HCT116 (cell line): ENCODE measurements at places on chromosomes 1 and 21. TPM values are rescaled to one million over a fixed set of nuclear protein-coding genes. Genes with fewer than 3 reads are reported as not detected.

Gene STUM
- total RNA-seq, result not detected

Gene ANXA9
- total RNA-seq, result 2.7 TPM

Gene ABCG1
- 1.6 TPM for total RNA-seq

Gene ATP6V1G3
- total RNA-seq, result not detected

DNA sequence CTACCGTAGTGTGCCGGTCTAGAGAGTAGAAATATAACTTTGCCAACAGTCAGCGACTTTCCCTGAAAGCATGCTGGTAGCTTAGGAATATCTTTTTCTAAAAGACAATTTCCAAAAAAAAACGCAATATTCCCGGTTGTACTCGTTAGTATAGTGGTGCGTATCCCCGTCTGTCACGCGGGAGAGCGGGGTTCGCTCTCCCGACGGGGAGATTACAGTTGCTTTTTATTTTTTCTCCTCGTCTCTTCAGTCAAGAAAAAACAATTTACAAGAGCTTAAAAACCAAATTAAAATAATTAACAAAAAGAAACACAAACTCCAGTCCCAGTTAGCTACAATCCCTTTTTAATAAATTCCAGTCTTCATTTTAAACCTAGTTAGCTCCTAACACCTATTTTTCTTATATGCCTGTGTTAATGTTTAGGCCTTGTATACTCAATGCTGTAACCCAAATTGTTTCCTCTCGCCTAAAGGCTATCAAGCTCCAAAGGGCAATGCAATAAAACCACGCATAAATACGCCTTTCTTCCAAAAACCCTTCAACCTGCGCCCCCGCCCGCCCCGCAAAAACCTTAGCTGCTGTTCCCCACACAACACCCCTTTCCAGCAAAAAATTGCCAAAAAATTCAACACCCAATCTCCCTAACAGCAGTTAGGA, 7.8 kb downstream of the HSPA6 start:
- no peak for DNase-seq
- H3K36me3 ChIP-seq, result no peaks in the 10 kb centered on the region
- H3K4me3 ChIP-seq, result no peak overlapping the region
- H3K27me3 ChIP-seq, result no peaks in the 10 kb centered on the region

- no peaks in the 10 kb centered on the region for H3K36me3 ChIP-seq
- H3K27me3 ChIP-seq, result no peaks in the 10 kb centered on the region
- no peak overlapping the region for H3K27ac ChIP-seq
These were observed 99.3 kb downstream of the FMN2 start for GRCh38 chr1:240190881-240191401.

DNA sequence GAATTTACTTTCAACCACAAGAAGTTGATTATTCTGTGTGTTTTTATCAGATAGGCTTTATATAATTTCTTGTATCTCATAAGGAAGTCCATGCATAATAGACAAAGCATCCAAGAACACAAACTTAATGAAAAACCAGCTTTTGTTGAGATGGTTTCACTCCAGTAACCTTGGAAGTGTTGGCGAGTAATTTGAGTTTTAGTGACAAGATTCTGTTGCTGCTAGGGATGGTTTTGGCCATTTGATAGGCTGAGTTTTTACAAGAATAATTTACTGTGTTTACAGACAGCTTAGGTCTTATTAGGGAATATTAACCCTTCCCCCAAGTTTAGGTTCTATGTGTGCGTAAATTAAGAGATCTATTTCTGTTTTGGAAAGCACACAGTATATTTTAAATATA, 513.6 kb downstream of the USP25 start:
- H3K27me3 ChIP-seq, result no peaks in the 10 kb centered on the region
- H3K27ac ChIP-seq, result no peak overlapping the region
- no peak overlapping the region for H3K4me3 ChIP-seq
- H3K4me1 ChIP-seq, result no peaks in the 10 kb centered on the region
- no peaks in the 10 kb centered on the region for H3K36me3 ChIP-seq

- H3K27ac ChIP-seq, result no peak overlapping the region
- no peak overlapping the region for H3K4me3 ChIP-seq
- H3K36me3 ChIP-seq, result no peaks in the 10 kb centered on the region
- H3K4me1 ChIP-seq, result peaks cover 8% of the 10 kb centered on the region
- H3K27me3 ChIP-seq, result no peaks in the 10 kb centered on the region
These were observed 73.7 kb downstream of the LRRC8D start for GRCh38 chr1:89894210-89895201.

- no peaks in the 10 kb centered on the region for H3K27me3 ChIP-seq
- no peaks in the 10 kb centered on the region for H3K36me3 ChIP-seq
- H3K4me3 ChIP-seq, result no peak overlapping the region
- no peak for DNase-seq
- peaks cover 14% of the 10 kb centered on the region; the same call in 1 of the 2 replicates for H3K4me1 ChIP-seq
These were observed 7.7 kb downstream of the NENF start for GRCh38 chr1:212440419-212440818.
